Activated T-helper 1 cell treated with anti-CD3 and anti-CD28 coated beads, Interleukin-12 subunit alpha, Interleukin-12 subunit beta, Interleukin-2, Interleukin-4 antibody, amounts not matched to agents 30 ng/mL and 10 ng/mL and 1 ng/mL, durations not matched to agents 14 hours and 24 hours and 36 hours (primary cell): ENCODE measurements at places on chromosomes 2 and 18. TPM values are rescaled to one million over a fixed set of nuclear protein-coding genes. Genes with fewer than 3 reads are reported as not detected.

The SERPINB7 gene
- total RNA-seq = not detected in 2 replicates

The CYP27A1 gene
- total RNA-seq = 0.24 and 0.39 TPM in 2 replicates

The DTNA gene
- total RNA-seq = not detected in 2 replicates

The ATP6V1B1 gene
- total RNA-seq = not detected in 2 replicates

GRCh38 chr18:11035814-11036495 is 113.4 kb downstream of the PIEZO2 start:
- no peaks in the 10 kb centered on the region for H3K4me1 ChIP-seq
- H3K4me3 ChIP-seq = no peak overlapping the region
- no peaks in the 10 kb centered on the region for H3K36me3 ChIP-seq
- H3K27me3 ChIP-seq = peaks cover 12% of the 10 kb centered on the region

DNA sequence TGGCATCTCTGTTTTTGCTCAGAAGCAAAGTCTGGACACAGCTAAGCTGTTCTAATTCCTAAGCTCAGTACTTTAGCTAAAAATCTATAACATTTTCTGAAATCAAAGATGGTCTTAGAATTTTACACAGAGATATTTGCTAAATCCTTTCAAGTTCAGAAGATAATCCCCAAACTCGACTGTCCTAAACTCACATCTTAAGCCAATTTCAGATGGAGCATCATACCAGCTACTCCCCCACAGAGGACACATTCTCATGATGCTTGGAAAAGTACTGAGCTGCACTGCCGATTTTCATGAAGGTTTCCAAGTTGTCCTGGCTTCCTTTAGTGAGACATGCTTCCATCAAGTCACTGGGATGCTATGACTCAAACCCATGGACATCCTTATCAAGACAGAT is 535.5 kb downstream of the SUCLG1 start:
- no peaks in the 10 kb centered on the region for H3K27me3 ChIP-seq
- H3K4me1 ChIP-seq = no peaks in the 10 kb centered on the region
- no peak overlapping the region for H3K4me3 ChIP-seq

DNA sequence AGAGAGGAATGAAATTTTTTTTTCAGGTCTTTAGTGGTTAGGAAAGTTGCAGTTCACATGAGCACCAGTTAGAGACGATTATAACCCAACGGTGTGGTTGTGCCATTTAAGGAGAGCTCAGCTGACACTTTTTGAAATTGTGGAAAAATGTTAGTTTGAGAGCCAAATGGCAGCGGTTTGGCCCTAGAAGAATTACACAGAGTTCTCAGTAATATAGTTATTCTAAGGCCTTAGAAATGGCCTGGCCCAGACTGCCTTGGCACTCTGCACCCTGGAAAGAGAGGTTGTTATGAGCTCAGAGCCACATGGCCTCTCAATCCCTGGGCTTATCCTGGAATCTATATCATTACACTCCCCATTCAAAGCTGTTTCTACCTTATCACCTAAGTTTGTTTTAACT is 117.4 kb downstream of the RHBDD1 start:
- peaks cover 7% of the 10 kb centered on the region for H3K4me1 ChIP-seq
- H3K27me3 ChIP-seq = no peaks in the 10 kb centered on the region
- DNase-seq = no peak
- H3K4me3 ChIP-seq = no peak overlapping the region
- no peak overlapping the region for H3K27ac ChIP-seq
- peaks cover 3% of the 10 kb centered on the region for H3K36me3 ChIP-seq

DNA sequence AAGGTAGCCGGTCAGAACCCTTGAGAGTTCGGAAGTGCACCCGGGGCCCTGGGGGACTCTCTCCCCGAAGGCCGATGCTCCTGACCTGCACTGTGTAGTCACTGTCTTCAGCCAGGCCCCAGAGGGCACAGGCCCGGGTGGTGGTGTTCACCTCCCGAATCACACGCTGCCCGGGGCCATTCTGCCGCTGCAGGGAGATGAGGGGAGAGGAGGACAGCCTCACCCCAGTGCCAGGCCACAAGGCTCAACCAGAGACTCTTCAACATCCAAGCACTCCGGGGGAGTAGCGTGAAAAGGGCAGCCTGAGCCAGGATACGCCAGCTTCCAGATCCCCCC is 1.1 kb downstream of the FNDC4 start:
- peaks cover 30% of the 10 kb centered on the region for H3K4me1 ChIP-seq
- no peak for DNase-seq
- H3K27me3 ChIP-seq = peaks cover 41% of the 10 kb centered on the region
- peak overlapping the region; percentile 46 for H3K4me3 ChIP-seq
- no peaks in the 10 kb centered on the region for H3K36me3 ChIP-seq

DNA sequence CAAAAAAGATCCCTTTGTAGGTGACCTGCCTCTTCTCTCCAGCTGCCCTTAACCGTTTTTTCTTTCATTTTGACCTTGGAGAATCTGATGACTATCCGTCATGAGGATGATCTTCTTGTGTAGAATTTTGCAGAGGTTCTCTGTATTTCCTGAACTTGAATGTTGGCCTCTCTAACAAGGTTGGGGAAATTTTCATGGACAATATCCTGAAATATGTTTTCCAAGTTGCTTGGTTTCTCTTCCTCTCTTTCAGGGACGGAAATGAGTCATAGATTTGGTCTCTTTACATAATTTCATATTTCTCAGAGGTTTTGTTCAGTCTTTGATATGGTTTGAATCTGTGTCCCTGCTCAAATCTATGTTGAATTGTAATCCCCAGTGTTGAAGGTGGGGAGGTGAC is 34.0 kb downstream of the ZC3H8 start:
- H3K27me3 ChIP-seq = no peaks in the 10 kb centered on the region
- peaks cover 16% of the 10 kb centered on the region for H3K4me1 ChIP-seq
- H3K36me3 ChIP-seq = peaks cover 42% of the 10 kb centered on the region
- no peak overlapping the region for H3K27ac ChIP-seq
- no peak overlapping the region for H3K4me3 ChIP-seq

- H3K36me3 ChIP-seq = no peaks in the 10 kb centered on the region
- no peak overlapping the region for H3K27ac ChIP-seq
- peaks cover 19% of the 10 kb centered on the region for H3K27me3 ChIP-seq
- H3K4me3 ChIP-seq = no peak overlapping the region
Measured at GRCh38 chr2:46690825-46691224, 211.5 kb downstream of the TMEM247 start.

DNA sequence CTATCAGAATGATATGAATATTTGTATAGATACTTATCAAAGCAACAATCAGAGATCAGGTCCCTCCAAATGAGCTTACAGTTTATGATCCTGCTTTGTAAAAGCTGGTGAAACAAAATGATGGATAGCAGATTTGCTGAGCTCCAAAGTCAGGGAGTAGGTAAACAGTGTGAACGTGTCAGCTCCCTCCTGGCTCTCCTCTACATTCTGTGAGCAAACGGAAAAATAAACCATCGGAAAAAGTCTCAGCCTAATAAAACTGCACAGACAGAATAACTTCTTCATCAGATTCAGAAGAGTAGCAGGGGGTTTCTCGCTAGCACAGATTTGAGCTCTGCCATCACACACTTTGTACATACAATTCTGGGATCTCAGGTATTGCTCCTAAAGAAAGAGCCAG is 51.3 kb downstream of the BCL11A start:
- no peak overlapping the region for H3K27ac ChIP-seq
- H3K4me1 ChIP-seq = no peaks in the 10 kb centered on the region
- no peaks in the 10 kb centered on the region for H3K36me3 ChIP-seq
- DNase-seq = no peak
- H3K27me3 ChIP-seq = peaks cover 8% of the 10 kb centered on the region

DNA sequence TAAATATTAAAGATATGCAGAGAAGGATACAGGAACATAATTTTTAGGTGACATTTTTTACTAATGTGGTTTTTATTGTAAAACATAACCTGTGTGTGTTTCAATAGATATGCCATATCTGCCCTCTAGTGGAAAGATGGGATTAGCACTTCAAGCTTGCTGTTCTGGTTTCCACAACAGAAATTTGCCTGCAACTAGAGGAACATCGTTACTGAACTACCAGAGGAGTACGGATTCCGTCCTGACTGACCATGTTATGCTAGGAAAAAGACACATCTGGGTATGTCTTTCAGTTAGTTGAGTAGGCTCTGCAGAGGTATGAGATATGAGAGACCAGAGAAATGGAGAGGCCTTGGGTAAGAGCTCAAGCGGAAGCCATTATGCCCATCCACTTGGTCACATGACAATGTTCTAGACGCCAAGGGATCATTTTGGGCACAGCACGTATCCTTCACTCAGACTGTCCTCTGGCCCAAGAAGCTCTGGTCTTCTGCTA is 104.9 kb downstream of the MBD2 start:
- DNase-seq = peak; percentile 13
- H3K4me1 ChIP-seq = peaks cover 19% of the 10 kb centered on the region
- H3K4me3 ChIP-seq = peak overlapping the region; percentile 57
- H3K36me3 ChIP-seq = peaks cover 3% of the 10 kb centered on the region
